HuH-7.5 (cell line): ENCODE measurements at places on chromosomes 3 and 15.

- DNase-seq = peak; percentile 87
Measured at GRCh38 chr3:13500133-13500885, 20.2 kb downstream of the HDAC11 start.

GRCh38 chr3:180287703-180288102 is 251.0 kb upstream of the PEX5L start:
- DNase-seq = no peak

DNA sequence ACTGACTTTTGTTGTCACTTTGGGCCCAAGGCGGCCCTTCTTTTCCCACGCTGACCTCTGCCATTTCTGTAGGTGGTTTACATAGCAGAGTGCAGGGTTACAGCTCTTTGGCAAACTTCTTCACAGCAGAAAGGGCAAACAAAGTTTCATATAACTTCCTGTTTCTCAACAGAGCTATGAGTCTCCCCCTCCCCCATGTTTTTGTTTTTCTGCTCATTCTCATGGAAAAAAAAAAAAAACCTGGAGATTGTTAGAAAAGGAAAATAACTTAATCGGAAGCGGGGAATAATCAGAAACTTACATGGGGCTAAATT is 342.0 kb upstream of the NR2F2 start:
- peak; percentile 32 for DNase-seq

GRCh38 chr3:188437926-188438325 is 284.0 kb downstream of the LPP start:
- no peak for DNase-seq

DNA sequence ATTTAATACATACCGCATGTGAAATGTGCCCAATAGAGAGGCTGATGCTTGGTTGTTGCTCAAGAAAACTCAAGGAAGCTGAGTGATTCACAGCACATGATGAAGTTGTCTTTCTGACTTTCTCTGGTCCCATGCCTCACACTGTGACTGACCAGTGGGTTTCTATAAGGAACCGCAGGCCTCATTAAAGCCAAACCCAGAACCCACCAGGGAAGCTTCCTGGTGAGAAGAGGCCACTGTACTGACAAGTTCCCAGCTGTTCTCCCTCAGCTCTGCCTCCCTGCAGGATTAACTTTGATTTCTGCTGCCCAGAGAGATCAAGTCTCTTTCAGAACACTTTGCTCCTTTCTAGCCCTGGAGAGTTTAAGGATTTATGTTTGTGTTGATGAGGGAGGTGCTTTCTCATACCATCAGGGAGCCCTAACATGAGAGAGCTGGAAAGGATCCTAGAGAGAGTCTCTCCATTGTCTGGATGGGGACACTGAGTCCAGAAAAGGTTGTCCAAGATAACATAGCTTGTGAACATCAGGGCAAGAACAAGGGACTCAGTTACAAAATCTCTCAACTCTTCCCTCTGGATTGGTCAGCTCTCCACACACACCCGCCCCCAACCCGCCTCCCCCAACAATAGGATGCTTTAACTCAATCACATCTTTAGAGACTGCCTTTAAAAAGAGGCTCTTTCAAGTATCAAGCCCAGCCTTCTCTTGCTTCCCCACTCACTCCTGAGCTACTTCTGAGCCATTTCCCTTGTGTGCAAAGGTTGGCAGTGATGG is 303.2 kb upstream of the TLE3 start:
- no peak for DNase-seq

GRCh38 chr3:13517253-13517977 is 31.5 kb upstream of the FBLN2 start:
- DNase-seq = no peak

DNA sequence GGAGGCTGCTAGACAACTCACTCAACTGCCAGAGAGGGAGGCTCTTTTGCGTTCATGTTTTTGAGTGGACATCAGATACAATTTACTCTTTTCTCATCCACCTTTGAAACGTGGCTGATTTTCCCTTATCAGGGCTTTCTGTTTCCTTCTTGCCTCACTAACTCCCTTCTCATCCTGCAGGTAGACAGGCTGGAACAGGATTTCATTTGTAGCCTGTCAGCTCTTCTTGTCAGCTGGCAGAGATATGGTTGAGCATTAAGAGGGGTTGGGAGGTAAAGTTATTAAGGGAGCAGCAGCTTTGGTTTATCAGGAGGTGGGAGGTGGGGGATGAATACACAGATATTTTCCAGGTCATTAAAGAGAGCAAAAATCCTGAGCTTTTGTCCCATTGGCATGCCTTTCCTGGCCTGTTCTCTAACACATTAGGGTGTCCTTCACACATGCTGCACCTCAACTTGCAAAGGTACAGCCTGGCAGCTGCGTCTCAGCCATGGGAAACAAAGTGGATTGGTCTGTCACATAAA is 73.5 kb downstream of the PPM1L start:
- no peak for DNase-seq

GRCh38 chr3:130470126-130470525 is 46.9 kb upstream of the COL6A6 start:
- DNase-seq = no peak
